ENCODE measurements at places on chromosomes 12 and 14.
A peak's percentile ranks its signal among the peaks of the same experiment; 100 is the strongest.

DNA sequence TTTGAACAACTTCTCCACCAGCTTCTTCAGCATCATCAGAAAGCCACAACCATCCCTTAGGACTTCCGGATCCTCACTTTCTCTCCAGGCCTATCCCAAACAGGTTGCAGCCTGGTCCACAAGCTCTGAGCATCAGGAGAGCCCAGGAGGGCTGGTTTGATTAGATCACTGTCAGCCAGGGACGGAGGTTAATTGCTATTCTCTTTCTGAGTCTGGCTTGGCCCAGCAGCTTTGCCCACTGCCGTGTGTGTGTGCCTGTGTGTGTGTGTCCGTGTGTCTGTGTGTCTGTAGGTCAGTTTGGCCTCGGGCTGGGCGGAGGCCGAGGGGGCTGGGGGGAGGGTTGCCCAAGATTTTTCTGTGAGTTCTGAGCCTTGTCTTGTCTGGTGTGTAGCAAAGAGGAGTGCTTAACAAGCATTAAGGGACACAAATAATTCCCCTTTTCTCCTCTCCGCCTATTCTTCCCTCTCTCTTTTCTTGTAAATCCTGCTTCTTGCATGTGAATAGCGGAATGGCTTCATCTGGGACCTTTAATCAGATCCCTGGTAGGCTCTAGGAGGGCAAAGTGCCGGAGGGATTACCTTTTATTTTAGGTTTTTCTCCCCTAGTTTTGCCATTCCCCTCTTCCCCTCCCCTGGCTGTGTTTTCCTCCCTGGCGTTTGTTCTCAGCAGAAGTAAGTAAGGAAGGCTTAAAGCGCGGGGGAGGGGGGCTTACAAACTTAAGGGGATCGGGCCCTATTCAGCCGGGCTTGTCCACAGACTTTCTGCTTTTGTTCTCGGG lies 138.2 kb upstream of the LHX5 start:
- DNase-seq, result no peak

DNA sequence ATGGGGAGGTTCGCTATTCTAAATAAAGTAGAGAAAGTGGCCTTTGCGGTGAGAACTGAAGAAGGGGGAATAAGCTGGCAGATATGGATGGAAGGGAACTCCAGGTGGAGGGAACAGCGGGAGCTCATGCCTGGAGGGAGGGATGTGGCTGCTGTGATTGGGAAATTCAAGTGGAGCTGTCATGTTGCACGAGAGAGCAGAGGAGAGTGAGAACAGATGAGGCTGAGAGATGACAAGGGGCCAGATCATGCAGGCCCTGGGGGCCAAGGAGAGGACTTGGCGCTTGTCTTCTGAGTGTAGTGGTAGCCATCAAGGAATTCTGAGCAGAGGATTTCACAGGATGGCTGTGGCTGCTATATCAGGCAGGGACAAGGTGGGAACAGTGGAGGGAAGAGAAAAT lies 35.0 kb downstream of the TGFB3 start:
- DNase-seq, result no peak

- no peak for DNase-seq
Measured at GRCh38 chr12:117689857-117690256, 278.9 kb downstream of the KSR2 start.

GRCh38 chr14:22438742-22439141 lies 150.3 kb downstream of the DAD1 start:
- DNase-seq, result no peak

DNA sequence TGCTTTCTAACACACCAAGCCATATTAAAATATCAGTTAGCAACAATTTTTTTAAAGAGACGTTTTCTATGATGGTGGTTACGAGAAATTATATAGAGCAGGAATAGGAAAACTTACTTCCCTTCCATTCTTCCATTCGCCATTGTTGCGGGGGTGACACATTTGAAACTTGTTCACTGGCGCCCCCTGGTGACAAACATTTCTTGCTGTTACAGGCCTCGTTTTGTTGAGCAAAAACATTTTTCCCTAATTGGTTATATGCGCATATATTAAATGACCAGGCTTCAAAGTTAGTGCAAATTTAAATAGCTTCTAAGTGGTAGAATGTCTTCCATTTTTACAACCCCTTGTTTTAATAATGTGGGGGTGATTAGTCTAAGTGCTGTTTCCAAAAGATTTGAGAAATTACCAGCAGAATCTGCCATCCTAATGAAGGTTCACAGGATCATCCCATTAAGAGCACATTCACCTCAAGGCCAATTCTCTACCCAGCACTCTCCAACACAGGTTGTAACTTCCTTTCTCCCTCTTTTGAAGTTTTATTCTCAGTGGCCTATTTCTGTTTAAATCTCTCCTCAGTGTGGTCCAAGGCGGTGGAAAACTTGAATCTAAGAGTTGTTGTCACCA lies 1124.7 kb downstream of the FLRT2 start:
- peak; percentile 39 for DNase-seq

DNA sequence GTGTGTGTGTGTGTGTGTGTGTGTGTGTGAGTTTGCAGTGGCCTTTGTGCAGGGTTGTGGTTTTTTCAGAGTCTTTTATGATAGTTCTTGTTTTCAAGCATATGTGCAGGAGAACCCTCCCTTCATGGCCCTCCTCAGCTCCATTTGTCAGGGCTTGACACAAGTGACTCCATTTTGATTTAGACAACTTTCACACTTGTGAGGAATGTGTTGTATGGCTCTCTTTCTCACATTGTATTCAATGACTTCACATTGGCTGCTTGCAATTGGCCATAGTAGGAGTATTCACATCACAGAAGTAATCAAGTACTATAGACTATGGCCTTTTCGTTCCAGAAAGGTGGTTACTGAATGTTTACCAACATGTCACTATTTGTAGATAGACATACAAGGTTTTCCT lies 133.1 kb downstream of the SLC38A1 start:
- DNase-seq, result no peak

DNA sequence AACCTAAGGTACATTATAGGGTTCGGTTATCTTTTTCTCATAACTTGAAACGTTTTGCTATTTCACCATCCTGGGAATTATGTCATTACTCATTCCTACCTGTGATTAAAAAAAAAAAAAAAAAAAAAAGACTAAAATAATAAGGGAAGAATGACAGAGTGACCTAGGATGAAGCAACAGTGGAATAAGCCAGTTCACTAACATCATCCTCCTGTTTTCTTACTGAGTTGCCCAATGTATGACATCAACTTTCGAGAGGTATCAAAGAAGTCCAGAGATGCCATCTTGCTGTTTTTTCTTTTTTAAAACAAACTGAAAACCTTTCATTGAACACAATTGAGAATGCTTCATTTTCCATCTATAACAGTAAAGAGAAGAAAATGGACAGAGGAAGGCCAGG lies 42.8 kb downstream of the AMN start:
- no peak for DNase-seq

- no peak for DNase-seq
Measured at GRCh38 chr14:61644834-61645233, 50.5 kb upstream of the HIF1A start.

DNA sequence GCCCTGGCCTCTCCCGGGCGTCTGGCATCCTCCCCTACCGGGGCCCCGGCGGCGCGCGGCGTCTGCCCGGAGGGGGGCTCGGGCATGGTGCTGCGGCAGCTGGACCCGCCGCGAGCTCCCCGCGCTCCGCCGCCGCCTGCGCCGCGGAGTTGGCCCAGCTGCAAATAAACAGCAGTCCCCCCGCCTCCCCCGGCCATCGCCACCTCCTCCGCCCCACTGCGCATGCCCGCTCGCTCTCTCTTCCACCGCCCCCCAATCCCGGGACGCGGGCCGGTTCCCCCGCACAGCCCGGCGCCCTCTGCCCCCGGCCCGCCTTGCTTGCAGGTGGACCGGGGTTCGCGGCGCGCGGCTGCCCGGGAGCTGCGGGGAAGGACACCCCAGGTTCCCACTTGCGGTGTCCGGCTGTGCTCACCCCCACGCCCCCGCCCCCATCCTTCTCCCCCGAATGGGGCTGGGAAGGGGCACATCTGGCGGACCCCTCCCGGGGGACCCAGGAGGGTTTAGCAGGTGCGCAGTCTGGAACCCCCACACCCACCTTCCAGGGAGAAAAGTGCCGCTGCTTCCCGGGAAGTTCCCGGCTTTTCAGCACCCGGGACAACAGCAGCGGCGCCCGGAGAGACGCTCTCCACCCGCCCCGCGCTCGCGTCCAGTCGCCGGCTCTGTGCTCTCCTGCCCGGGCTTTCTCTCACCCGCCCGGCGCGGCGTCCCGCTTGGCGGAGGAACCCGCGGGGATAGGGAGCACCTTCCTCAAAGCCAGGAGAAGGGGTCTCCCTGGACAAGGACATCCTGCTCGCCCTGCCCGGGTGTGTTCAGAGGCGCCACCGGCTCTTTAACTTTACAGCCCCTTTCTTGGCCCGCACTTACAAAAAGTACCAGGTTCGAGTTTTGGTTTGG lies at the start of gene TMTC1:
TMTC1 (minus strand) TSS at position 170 of the 894 bp plus-strand sequence. CDS start 191 bp downstream, outside the sequence.
- DNase-seq, result peak; percentile 86

DNA sequence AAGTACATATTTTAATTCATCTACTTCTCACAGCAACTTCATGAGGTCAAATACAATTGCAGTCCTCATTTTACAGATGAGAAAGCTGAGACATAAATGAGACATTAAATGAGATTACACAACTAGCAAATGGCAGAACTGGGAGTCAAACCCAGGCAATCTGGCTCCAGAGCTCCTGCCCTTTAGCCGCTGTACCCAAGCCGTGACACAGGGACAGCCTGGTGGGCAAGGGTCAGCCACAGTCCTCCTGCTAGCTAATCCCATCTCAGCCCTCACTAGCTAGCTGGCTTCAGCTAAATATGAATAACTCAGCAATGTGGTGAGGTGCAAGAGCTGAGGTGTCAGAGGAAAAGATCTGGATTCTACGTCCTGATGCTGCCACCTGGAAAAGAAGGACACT lies 54.8 kb downstream of the NINJ2 start:
- DNase-seq, result no peak

GRCh38 chr12:85805654-85806053 lies 30.6 kb downstream of the RASSF9 start:
- DNase-seq, result peak; percentile 18

- DNase-seq, result no peak
Measured at GRCh38 chr14:65282896-65283253, 129.7 kb upstream of the FUT8 start.

- peak; percentile 87 for DNase-seq
Measured at GRCh38 chr12:11958221-11959091, 112.3 kb upstream of the BCL2L14 start.

- DNase-seq, result no peak
Measured at GRCh38 chr12:38424436-38424835, 107.9 kb downstream of the ALG10B start.

- peak; percentile 93 for DNase-seq
Measured at GRCh38 chr12:124609041-124609989, 41.9 kb upstream of the NCOR2 start.

GRCh38 chr12:24584032-24584675 lies 364.7 kb downstream of the BCAT1 start:
- DNase-seq, result no peak

DNA sequence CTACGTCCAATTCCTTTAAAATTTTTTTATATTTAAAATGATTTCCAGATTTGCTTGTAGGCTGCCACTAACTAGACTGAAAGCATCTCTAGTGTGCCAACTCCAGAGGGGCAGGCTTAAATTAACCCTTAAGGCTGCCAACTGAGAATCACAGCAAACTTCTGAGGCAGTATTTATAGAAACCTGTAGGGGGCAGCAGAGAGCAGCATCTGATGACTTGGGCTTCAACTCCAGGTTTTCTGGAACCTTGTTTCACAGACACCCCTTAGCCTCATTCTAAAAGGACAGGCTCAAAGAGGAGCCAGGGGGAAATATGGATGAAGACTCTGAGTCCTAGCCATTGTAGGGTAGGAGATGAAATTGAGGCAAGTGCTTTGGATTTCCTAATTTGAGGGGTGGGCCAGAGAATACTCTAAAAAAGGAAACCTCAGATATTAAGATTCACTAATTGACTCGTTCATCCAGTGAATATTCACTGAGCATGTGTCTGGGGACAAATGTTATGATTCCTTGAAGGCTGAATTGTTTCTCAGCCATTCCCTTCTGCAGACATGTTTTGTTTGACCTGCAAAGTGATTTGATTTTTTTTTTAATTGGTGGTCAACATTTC lies 63.3 kb upstream of the HSPB8 start:
- DNase-seq, result peak; percentile 63

GRCh38 chr12:54749191-54749818 lies 101.1 kb upstream of the DCD start:
- DNase-seq, result peak; percentile 66

GRCh38 chr12:29858270-29858786 lies 74.6 kb upstream of the TMTC1 start:
- no peak for DNase-seq

GRCh38 chr12:16972923-16973770 lies 367.2 kb upstream of the LMO3 start:
- no peak for DNase-seq

- no peak for DNase-seq
Measured at GRCh38 chr12:127162307-127162706, 1104.7 kb upstream of the TMEM132C start.

DNA sequence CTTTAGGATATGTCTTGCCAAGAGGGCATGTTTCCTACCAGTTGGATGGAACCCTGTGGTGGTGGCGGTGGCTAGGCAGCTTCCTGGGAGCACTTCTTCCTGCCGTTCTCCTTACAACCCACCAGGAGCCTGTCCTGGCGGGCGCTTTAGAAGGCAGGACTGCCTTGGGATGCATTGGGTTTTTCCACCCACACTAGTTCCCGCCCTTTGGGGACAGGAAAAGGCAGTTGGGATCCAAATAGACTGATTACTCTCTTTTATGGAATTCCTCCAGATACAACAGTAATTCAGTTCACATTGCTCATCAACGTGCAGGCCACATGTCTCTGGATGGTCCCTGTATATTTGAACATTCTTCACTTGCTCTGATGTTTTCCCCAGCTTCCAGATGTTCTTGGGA lies 305.7 kb upstream of the SSTR1 start:
- peak; percentile 6 for DNase-seq

DNA sequence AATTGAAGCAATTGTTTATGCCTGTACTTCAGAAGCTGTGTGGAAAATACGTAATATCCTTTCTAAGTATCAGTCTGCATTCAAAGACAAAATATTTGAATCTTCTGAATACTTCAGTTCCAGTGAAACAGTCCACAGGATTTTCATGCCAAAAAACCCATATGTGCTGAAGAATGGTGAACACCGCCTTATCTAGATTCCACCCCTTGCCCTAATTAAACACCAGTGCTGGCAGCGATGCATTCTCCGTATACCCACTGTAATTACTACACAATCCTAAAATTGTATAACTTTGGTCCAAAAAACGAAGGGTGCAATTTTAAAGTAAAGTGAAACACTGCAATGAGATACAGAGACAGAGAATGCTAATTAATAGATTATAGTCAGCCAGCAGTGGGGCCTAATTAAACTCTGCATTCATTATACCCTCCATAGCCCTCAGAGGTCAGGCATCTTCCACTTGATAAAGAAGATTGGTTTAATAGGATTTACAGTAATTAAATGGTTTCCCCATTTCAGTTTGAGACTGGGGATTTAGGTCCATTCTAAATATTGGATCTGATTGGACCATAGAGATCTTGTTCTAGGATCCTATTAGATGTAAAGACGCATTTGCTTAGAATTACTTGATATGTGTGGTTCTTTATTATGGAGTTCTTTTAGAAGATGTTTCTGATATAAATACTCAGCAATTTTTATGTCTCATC lies 43.9 kb downstream of the ERC1 start:
- DNase-seq, result no peak

DNA sequence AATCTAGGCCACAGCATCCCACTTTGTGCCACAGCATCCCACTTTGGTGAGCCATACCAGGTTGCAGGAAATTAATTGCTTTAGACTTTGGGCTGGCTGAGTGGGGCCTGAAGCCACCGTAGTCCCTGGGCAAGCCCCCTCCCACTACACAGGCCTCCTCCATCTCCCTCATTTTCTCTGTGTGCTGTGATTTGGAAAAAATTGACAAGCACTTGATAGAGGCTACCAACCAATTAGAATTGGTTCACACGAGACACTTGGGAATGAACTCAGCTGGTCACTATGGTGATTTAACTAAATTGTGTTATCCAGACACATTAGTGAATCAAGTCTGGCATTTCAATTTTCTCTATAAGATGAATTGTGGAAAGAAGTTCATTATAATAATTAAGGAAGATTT lies 481.1 kb downstream of the DIO2 start:
- no peak for DNase-seq
